Stimulated activated CD4-positive, alpha-beta T cell treated with anti-CD3 and anti-CD28 coated beads, Interleukin-15, amount 100 ng/mL, for 24 hours (primary cell): ENCODE measurements at places on chromosomes 2 and 18.

DNA sequence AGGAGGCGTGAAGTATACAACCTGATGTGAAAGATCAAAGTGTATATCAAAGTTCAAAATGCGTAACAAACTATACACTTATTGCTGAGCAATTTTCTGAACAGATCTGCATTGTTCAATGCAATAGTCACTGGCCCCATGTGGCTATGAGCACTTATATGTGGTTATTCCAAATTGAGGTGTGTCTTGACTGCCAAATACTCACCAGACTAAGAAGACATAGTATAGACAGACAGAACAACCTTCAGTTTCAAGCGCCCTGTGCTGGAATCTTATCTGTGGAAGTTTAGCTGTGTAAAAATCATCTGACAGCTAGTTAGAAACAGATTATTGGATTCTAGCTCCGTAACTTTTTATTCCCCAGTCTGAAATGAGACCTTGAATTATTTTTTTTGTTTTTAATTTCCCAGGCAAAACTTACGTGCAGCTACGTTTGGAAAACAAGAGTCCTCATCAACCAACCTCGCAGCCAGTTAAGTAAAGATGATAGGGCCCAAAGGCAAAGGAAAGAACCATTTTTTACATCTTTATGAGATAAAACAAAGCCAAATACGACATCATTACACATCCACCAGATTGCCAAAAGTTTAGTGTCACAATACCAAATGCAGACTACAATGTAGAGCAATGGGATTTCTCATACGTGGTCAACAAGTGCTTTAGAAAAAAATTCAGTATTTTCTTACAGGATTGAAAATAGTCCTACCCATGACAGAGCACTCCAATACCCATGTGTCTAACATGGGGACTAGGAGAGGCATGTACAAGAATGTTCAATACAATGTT, 37.2 kb downstream of the MBOAT2 start:
- DNase-seq: no peak

DNA sequence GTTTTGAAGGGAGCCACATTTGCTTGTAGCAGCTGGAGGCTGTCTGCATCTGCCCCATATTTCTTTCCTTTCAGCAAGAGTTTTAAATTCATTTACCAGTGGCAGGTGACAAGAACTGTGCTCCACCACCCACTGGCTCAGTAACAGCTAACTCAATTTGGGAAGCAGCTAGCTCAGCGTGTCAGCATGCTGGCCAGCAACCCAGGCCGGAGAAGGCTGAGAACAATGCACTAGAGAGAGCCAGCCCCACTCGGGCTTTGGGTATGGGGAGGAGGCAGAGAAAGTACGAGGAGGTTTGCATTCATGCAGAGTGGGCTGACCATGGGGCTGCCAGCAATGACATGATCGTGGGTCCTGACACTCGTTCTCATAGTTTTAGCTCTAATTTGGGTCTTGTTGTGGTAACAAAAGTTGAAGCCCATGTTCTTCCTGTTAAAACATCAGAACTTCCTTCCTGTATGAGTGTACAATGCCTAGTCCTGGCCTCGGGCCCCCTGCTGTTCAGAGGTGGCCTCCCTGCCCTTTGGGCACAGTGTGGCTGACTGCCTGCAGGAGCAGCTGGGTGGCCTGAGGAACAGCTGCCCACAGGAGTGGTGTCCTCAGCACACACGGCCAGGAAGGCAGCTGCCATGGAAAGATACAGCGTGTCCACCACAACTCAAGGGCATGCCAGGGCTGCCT, 23.0 kb downstream of the CDC42EP3 start:
- peak; percentile 44 for DNase-seq

DNA sequence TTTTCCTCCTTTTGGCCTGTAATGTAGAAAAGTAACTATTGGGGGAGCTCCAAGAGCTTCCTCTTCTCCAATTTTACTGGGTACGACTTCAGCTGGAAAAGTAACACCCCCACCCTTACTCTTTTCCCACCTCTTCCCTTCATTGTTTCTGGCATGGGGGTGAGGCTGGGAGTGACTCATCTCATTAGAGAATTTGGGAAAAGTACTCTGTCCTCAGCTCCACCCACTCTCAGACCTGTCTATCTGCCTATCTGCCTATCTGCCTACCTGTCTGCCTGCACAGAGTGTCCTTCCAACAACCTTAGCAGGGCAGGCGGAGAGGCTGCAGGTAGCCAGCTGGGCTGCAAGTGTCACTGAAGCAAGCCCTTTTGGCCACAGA, 93.6 kb downstream of the EPHA4 start:
- no peak for DNase-seq

DNA sequence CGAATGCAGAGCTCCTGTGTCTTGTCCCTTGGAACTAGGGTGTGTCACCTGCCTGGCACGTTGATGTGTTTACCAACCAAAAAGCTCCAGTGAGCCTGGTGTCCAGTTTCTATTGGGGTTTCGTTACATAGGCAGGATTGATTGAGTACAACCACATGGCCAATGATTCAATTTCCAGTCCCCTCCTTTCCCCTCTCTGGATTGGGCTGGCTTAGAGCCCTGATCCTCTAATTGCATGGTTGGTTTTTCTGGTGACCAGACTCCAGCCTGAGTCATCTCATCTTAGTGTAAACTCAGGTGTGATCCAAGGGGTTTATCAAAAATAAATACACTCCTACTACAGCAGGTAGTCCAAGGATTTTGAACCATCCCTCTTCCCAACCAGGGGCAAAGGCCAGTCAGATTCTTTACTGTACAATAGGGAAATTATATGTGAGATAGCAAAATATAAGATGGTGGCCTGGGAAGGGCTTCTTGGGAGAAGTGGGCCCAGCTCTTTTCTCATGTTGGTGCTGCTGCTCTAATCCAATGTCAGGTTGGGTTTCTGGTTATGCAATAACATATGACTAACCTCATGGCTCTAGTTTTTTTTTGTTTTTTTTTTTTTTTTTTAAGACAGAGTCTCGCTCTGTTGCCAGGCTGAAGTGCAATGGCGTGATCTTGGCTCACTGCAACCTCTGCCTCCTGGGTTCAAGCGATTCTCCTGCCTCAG, 64.7 kb upstream of the MGAT5 start:
- no peak for DNase-seq

DNA sequence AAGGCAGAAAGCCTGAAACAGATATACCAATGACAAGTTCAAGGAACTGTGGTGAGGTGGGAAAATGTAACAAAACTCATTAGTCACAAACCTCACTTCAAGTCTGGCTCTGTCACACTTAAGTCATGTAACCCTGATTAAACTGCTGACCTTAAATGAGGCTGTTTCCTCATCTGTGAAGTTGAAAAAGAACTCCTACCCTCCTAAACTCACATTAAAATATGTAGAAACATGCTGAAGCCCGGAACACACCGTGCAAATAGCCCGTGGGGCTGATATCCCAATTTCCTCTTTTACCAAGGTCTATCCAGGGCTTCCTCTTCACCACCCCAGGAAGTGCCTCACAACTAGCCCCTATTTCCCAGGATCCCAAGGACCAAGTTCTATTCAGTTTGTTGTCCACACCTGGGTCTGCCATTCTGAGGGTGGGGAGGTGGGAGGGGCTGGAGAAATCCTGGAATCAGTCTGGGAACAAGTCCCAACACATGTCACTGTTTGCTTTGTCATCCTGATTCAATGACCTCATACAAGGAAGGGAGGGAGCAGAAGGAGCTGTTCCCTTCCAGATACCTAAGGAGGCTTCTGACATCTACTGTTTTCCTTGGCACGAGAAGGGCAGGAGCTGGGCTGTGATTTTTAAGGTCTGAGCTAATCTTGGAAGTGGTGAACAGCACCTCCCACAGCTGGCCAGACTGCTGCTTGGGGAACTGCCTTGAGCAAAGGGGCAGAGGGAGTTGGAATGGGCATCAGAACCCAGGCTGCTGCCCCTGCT, 42.3 kb downstream of the SLC4A1AP start:
- DNase-seq: no peak

DNA sequence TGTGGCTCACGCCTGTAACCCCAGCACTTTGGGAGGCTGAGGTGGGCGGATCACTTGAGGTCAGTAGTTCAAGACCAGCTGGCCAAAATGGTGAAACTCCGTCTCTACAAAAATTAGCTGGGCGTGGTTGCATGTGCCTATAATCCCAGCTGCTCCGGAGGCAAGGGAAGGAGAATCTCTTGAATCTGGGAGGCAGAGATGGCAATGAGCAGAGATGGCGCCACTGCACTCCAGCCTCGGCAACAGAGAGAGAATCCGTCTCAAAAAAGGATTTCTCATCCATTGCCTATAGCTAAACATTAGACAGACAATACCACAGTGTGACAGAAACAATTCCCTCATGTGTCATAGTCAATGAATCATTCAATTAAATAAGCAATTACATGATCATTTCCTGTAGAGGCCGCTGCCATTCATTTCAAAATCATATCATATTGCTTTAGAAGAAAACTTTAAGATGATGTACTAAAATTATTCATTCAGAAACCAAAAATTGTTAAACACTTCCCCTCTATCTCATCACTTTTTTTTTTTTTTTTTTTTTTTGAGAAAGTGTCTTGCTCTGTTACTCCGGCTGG, 69.5 kb upstream of the TGIF1 start:
- peak; percentile 16 for DNase-seq

DNA sequence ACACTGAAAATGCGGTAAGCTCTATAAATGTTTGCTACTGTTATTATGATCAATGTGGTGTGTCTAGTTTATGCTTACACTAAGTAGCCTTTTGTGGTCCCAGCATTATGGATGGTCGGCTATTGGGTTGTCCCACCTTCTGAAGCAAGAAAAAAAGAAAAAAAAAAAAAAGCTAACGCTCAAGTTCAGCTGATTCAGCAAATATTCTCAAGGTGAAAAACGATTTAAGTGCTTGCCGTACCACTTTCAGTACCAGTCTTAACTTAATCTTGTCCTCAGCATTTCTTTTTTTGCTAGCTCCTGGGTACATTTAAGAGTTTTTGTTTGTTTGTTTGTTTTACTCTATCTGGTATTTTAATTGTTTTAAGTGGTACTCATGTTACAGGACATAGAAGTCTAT, 87.5 kb downstream of the MBD5 start:
- DNase-seq: no peak

- peak; percentile 71 for DNase-seq
These were observed 108.8 kb downstream of the B3GNT2 start for GRCh38 chr2:62304429-62305417.

DNA sequence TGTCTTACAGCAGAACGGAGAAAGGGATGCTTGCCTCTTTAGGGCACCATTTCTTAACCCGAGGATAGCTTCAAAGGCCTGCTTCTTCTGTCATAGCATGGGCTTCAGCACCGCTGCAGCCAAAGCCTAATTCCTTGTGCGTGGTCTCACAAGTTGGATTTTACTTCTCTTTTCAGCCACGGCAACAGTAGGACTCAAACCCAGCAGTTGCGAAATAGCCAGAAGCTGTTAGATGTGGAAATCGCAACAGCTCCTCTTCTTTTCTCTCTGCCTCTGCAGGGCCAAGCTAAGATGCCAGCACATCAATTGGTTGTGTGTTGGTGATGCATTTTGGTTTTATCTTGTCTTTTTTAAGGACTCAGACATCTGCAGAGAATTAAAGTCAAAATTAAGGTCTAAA, 3.1 kb downstream of the NRXN1 start:
- DNase-seq: no peak

DNA sequence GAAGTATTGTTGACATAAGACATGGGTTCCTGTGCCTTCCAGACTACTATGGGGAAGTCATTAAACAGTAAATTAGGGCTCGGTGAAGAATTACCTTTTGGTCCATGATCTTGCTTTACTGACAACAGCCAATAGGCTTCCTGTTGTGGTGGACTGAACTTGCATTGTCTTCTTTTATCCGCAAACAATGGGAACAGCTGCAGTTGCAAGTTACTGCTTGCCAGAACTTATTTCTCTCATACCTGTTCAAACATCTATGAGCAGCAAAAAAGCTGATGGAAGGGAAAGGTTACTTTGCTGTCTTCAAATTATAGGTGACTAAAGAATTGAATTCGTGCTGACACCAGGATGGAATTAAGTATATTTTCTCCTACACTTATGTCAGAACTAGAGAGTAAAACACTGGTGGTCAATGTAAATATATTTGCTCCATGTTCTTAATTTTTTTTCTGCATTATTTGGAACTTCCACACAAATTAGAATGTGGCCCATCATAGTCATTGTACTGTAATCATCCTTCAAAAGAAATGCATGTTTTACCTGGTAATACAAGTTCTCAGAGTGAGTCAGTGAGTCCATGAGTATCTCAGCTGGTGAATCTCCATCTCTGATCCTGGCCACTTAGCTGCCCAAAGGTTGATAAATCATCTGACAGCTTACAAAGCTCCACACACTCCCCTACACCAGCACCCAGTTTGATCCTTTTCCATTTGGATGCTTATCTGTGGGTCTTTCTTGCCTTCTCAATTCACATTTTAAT, 37.3 kb upstream of the RNF152 start:
- DNase-seq: no peak

GRCh38 chr2:232779934-232780333, 3.6 kb upstream of the KCNJ13 start:
- DNase-seq: no peak

DNA sequence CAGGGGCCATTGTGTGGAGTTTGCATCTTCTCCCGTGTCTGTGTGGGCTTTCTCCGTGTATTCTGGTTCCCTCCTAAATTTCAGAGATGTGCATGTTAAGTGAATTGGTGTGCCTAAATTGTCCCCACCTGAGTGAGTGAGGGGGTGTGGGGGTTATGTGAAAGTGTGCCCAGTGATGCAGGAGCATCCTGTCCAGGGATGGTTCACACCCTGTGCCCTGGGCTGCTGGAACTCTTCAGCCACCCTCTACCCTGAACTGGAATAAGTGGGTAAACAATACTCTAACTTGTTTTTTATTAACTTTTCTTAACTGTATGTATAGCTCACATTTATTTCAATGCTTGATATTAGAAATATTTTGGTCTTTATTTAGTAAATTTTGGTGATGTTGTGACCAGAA, 56.0 kb downstream of the UBE2E3 start:
- DNase-seq: no peak

- no peak for DNase-seq
These were observed 38.3 kb upstream of the PTPN4 start for GRCh38 chr2:119721462-119721861.

GRCh38 chr2:11311543-11311942, 32.9 kb downstream of the ROCK2 start:
- DNase-seq: no peak

GRCh38 chr2:28516950-28517349, 21.1 kb downstream of the PLB1 start:
- DNase-seq: no peak

DNA sequence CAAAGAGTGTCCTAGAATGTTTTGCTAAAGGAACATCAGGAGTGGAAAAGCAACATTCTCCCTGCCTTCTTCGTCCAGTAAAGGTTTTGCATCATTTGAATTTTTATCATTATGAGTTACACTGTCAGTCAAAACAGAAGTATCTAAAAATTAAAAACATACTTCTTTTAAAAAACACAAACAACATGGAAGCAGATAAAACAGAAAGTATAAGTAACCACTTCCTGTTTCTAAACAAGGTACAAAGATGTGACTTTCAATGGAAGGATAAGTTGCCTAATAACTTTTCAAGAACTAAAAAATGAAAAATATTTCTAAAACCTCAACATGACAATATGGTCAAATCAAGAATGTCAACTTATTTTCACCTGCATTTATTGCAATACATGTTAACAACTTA, 158.2 kb downstream of the STK39 start:
- no peak for DNase-seq

GRCh38 chr2:17793296-17793695, 23.0 kb upstream of the MSGN1 start:
- no peak for DNase-seq

GRCh38 chr2:16671760-16672159, 6.1 kb upstream of the CYRIA start:
- DNase-seq: no peak
